ENCODE measurements at places on chromosomes 3 and 15. TPM values are rescaled to one million over a fixed set of nuclear protein-coding genes. Genes with fewer than 3 reads are reported as not detected.

Gene CCDC39
- not detected for polyA plus RNA-seq

Gene CD200R1
- 14.3 TPM for polyA plus RNA-seq

GRCh38 chr15:88091444-88092016, 165.0 kb downstream of the NTRK3 start:
- DNase-seq = no peak

- DNase-seq = no peak
Measured at GRCh38 chr3:141895731-141896130, 19.3 kb downstream of the ATP1B3 start.

DNA sequence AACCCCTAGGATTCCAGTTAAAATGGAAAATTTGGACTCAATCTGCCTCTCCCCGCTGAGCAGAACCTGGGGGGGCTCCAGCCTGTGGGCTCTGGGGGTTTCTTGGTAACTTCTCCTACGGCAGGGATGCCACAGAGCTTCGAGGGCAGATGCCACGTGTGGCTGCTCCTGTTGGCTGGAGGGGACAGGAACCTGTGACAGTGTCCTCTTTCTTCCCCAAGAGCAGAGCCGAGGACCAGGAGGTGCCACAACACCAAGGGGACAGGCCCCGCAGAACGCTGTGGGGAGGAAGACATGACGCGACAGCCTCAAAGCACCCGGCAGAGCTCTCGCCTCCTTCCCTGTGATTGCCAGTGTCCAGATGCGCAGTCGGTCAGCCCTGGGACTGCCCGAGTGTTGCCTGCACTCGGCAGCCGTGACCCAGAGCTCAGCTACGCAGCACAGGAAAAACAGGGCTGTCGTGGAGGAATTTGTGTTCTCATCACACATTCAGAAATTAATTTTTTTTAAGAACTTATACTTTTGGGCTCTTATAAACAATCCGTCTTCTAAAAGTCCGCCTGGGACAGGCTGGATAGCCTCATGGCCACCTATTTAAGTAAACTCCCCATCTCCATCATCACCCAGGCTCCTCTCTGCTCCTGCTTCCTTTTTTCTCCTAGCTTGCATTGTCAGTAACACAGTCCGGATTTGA, 131.9 kb upstream of the MEF2A start:
- no peak for DNase-seq

DNA sequence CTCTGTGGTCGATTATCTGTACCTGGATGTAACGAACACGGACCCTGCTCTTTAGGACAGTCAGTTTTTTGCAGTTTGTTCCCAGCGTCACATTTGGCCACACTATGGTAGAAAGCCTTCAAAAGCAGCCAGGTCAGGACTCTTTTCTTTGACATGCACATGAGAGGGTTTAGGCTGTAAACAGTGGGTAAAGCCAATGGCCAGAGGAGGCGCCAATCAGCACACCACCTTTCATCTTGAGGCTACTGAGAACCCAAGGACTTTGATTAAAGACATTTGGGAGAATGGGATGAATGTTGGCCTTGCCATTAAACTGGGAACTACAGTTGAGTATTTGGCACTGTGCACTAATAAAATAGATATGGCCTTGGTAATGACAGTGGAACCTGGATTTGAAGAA, 225.9 kb downstream of the OXSM start:
- DNase-seq = no peak

DNA sequence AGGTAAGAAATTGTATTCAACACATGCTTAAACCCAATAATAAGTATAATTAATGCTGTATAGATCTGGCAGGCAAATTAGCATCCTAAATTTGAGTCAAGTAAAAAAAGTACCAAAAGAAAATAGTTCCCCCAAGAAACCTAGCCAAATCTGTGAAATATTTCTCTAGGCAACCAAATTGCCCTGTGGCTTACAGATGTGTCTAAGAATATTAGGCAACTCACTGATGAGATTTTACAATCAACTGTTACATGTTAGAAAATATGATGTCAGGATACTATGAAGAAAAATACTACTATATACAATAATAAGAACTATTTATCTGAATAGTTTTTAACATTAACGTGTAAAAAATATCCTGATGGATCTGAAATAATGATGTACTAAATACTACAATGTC, 397.1 kb downstream of the TIGIT start:
- DNase-seq = no peak

- DNase-seq = no peak
Measured at GRCh38 chr3:44680921-44681455, 31.5 kb upstream of the ZNF502 start.

Gene C15orf39
- polyA plus RNA-seq = 6.1 TPM

DNA sequence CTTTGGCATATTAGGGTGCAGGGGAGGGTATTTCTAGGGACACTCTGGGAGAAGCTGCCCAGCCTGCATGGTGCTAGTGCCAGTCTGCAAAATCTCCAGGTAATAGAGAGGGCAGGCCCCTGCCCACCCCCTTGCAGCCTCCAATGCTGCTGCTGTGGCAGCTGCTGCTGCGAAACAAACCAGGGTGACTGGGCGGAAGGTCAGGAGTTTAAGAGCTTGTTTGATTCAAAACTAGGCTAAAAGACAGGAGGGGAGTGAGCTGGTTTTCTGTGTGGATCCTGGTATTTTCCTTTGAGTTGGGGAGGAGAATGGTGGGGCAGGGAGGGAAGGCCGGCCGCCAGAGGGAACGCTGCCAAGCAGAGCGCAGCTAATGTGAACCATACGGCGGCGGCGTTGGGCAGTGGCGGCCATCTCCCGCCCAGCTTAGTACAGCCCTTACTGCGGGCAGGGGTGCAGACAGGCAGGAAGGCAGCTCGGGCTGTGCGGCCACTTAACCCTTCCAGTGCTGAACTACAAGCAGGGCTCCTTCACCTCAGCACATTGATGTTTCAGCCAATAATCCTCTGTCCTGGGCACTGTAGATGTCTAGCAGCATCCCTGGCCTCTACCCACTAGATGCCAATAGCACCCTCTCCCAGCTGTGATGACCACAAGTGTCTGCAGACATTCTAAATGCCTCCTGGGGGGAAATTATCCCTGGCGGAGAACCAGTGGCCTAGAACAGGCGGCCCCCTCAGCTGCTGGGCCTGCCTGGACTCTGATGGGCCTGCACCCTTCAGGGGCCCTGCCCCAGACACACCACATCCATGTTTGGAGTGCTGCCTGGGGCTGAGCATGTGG, 125.7 kb downstream of the EEFSEC start:
- no peak for DNase-seq

DNA sequence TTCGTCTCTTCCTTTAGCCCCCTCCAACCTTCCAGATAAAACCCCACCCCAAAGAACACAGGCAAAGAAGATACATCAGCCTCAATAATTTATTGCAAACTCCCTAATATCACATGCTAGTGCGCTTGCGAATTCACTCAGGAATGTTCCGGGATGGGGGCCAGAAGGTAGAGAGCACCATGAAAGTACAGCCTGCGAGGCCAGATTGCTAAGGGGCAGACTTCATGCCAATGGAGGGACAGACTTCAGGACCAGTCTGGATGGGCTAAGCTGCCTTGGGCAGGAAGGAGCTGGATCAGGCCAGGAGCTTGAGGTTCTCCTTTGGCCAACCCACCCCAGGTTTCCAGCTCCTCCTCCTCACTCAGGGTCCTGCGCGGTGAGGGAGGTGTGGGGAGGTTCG, 13.4 kb downstream of the CIDEC start:
- no peak for DNase-seq

DNA sequence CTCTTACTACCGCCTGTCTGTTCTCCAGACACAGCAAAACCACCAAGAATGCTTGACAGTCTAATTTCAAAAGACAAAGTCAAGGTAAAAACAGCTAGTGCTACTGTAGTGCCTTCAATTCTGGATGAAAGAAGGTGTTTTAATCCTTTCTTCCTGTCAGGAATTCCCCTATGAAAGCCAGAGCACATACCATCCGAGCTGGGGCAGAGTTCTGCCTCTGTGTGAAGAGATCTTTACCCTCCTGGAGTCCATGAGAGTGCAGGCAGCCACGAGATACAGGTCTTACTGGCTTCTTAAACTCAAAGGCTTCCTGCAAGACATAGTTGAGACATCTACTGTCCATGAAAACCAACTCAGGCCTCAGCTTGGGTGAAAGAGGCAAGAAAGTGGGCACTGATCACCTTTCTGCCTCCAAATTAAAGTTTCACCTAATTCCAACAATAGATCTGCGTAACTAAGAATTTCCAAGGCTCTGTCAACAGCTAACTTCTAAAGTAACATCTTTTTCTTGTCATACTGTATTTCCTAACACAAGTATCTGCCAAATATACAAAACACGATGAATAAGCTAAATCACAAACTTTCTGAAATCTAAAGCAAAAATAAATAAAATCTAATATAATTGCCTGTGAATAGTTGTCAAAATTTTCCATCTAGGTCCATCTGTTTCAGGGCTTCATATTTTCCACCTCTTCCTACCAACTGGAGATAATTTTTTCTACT, 7.5 kb downstream of the CDC25A start:
- DNase-seq = no peak

GRCh38 chr3:195107593-195107992, 163.4 kb downstream of the XXYLT1 start:
- DNase-seq = no peak

DNA sequence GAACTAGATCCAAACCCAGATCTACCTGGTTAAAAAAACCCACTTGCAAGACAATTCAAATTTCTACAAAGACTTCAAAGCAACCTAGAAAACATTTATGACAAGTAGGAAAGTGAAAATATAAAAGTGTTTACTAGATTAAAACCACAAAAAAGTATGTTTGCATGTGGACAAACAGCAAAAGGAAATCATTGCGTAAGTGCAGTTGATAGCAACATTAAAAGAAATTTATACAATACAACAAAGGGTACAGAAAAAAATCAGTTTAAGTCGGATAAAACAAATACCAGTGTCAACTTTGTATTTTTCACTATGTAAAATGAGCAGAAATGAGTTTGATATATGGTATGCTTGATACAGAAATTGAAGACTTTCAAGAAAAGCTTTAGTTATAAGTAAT, 2.6 kb downstream of the EIF5A2 start:
- DNase-seq = no peak

Gene GOLGA8O
- 0.85 TPM for polyA plus RNA-seq

- no peak for DNase-seq
Measured at GRCh38 chr3:102536456-102536855, 101.6 kb downstream of the ZPLD1 start.

- DNase-seq = no peak
Measured at GRCh38 chr3:146387566-146387965, 81.8 kb downstream of the PLSCR2 start.
